Cardiac muscle cell (in vitro differentiated cells and primary cell): ENCODE measurements at places on chromosomes 2 and 18. TPM values are rescaled to one million over a fixed set of nuclear protein-coding genes. Genes with fewer than 3 reads are reported as not detected.

- H3K4me1 ChIP-seq = peaks cover 9% of the 10 kb centered on the region
- DNase-seq = no peak
- no peaks in the 10 kb centered on the region for H3K27me3 ChIP-seq
- no peaks in the 10 kb centered on the region for H3K36me3 ChIP-seq
- H3K27ac ChIP-seq = no peak overlapping the region
These were observed 39.6 kb downstream of the PAX8 start for GRCh38 chr2:113238871-113239839.

- H3K27ac ChIP-seq = no peak overlapping the region
- no peak overlapping the region for H3K4me3 ChIP-seq
- no peaks in the 10 kb centered on the region for H3K4me1 ChIP-seq
- DNase-seq = no peak
- no peaks in the 10 kb centered on the region for H3K27me3 ChIP-seq
These were observed 66.6 kb upstream of the PELI1 start for GRCh38 chr2:64210816-64211215.

Gene DLGAP1
- total RNA-seq = 3.1 and 7.9 TPM in 2 replicates

- H3K4me1 ChIP-seq = no peaks in the 10 kb centered on the region
- no peak for DNase-seq
- H3K36me3 ChIP-seq = no peaks in the 10 kb centered on the region
- no peak overlapping the region for H3K27ac ChIP-seq
- H3K4me3 ChIP-seq = no peak overlapping the region
- no peaks in the 10 kb centered on the region for H3K27me3 ChIP-seq
These were observed 183.4 kb downstream of the CALCRL start for GRCh38 chr2:187264612-187265011.

DNA sequence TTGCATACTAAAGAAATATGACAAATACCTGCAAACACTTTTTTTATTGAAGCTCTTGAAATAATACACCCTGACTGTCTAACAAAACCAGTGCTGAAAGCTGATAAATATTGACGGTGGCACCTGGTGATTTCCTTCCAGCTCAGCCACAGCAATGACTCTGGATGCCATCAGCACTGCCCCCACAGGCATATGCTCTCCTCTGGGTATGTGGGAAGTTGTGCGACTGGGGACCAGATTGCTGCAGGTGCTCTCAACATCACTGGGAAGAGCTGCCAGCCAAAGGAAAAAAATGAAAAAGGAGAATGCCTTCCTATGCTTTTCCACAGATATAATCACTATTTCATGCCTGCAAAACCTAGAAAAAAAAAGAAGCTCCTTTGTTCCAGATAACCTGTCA, 141.5 kb downstream of the PIGN start:
- no peaks in the 10 kb centered on the region for H3K27me3 ChIP-seq
- H3K4me3 ChIP-seq = no peak overlapping the region
- no peak overlapping the region for H3K27ac ChIP-seq
- no peaks in the 10 kb centered on the region for H3K36me3 ChIP-seq

Gene LINC00305
- 0.21 TPM in 1 of 2 replicates, not detected in the other for total RNA-seq

DNA sequence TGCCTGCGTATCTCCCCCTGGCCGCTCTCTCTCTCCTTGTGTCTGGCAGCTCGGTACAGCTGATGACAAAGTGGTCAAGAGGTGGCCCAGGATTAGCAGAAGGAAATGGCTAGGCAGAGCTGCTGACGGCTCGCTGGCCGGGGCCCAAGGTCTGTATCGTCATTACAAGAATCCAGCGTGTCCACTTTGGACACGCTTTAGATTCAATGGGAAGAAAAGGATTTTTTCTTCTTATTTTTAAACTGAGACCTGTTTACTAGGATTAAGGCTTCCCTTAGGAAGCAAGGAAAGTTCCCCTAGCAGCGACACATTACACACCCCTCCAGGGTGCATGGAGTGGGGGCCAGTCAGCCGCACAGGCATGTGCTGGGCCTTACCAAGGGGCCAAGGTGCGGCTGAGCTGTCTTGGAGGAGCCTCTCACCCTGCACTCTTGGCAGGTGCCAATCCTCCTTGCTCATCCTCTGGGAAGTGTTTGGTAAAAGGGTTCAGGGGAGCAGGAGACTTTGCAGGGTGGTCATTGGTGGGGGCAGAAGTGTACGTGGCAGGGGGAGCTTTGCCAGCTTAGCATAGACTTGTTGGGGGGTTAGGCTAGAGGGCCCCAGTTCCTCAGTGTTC, 76.8 kb downstream of the POLR1A start:
- H3K4me1 ChIP-seq = peaks cover 10% of the 10 kb centered on the region
- no peak overlapping the region for H3K4me3 ChIP-seq
- peaks cover 51% of the 10 kb centered on the region for H3K36me3 ChIP-seq
- DNase-seq = peak; percentile 82
